ENCODE measurements at places on chromosomes 16 and 17.

DNA sequence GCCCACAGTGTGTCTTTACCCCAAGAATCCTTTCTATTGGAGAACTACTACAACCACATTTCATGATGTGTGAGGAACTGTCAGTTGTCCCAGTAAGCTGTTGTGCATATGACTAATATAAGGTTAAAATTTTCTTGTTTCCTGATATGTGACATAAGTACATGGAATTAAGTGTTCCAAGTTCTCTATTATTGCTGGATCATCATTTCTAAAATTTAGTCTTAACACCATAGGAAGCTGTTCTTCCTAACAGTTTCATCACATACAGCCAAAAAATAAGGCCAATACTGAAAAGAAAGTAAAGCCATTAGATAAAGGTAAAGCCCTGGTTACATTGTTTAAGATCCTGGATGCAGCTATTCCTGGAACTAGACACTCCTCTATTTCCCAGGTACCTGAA, 620.9 kb upstream of the CDH8 start:
- no peak overlapping the region for H3K27ac ChIP-seq
- no peaks in the 10 kb centered on the region for H3K27me3 ChIP-seq
- no peaks in the 10 kb centered on the region for H3K36me3 ChIP-seq
- H3K4me3 ChIP-seq = no peak overlapping the region
- no peak for DNase-seq

DNA sequence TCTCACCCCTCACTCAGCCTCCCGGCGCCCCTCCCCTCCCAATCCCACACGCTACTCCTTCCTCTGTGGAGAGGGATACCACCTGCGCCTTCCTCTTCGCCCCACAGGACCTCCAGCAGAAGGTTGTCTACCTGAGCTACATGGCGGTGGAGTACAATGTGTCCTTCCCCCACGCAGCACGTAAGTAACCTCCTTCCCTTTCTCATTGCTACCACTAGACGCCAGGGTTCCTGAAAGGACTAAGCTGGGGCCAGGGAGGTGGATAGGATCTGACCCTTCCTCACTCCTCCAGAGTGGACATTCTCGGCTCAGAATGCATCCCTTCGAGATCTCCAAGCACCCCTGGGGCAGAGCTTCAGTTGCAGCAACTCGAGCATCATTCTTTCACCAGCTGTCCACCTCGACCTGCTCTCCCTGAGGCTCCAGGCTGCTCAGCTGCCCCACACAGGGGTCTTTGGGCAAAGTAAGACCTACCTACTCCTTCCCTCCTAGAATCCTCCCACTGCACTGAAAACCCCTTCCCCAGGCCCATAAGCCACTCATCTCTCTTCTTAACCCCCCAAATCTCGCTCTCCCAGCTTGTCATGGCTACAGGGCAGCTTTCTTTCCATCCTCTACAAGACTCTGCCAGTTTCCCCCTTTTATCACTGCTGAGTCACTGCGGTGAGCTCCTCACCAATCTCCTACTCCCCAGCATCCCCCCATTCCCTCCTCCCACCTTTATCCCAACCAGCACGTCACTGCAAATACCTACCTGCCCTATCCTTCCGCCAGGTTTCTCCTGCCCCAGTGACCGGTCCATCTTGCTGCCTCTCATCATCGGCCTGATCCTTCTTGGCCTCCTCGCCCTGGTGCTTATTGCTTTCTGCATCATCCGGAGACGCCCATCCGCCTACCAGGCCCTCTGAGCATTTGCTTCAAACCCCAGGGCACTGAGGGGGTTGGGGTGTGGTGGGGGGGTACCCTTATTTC, 1.5 kb downstream of the CD68 start:
- H3K36me3 ChIP-seq = peaks cover 45% of the 10 kb centered on the region
- no peak for DNase-seq
- no peaks in the 10 kb centered on the region for H3K27me3 ChIP-seq
- H3K27ac ChIP-seq = no peak overlapping the region
- peaks cover 26% of the 10 kb centered on the region for H3K4me1 ChIP-seq
- no peak overlapping the region for H3K4me3 ChIP-seq

DNA sequence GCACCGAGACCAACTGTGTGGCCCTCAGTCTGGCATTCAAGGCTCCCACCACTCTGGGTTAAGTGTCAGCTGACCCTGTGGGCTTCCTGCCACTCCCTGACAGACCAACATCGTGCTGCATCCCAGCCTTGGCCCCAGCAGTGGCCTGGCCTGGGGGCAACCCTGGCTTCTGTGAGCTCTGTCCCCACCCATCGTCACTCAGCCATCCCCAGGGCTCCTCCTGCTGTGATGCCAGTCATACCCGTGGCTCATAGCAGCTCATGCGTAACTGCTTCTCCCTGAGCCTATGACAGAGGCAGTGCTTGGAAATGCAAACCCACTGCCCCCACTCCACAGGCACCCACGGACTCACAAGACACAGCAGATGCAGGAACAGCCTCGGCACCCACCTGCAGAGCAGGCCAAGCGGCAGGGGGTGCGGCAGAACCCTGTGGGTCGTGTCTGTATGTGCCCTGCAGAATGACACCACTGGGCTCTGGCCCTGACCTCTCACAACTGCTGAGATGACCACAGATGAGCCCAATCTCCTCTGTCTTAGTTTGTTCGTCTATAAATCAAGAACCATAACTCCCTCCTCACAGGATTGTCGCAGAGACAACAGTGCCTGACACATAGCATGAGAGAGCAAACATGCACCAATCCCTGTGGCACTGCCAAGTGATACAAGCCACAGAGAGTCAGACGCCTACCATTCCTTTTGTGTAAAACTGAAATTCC, 26.6 kb downstream of the PIEZO1 start:
- H3K27me3 ChIP-seq = no peaks in the 10 kb centered on the region
- no peak for DNase-seq
- H3K27ac ChIP-seq = no peak overlapping the region

GRCh38 chr17:21007646-21008045, 35.2 kb downstream of the USP22 start:
- no peak overlapping the region for H3K27ac ChIP-seq
- no peak for DNase-seq
- H3K36me3 ChIP-seq = peaks cover 89% of the 10 kb centered on the region
- peaks cover 3% of the 10 kb centered on the region for H3K4me1 ChIP-seq
- no peaks in the 10 kb centered on the region for H3K27me3 ChIP-seq

DNA sequence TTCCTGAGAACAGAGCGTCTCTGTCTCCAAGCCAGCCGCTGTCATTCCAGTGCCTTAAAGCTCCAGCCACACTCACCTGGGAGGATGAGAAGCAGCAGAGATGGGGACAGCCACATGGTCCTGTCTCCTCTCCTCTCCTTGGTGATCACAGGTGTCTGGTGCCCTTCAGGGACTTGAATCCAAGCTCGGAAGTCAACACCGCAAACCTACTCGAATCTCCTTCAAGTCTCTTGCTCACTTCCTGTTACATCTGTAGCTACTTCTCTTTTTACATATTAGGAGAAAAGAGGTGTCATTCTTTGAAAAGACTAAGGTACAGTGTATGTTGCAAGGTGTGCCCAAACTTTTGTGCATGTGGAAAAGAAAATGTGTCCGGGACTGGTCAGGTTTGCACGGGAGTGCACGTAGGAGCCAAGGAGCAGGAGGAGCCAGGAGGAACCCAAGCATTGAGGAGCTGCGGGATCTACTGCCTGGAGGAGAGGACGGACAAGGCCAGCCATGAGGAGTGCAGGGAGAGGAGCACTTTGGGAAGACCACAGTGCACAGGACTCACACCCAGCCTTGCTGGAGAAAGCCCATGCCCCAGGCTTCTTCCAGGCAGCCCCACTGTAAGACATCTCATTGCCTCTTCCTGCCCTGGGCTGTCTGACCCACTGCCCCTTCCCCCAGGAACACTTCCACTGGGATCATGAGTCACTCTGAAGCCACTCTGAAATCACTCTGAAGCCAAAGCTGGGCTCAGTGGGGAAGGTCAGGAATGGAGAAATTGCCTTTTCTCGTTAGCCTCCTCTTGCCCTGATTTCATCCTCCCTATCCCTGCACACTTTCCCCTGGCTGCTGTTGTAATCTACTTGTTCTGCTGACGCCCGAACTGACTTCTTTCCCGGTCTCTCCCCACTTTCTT, at the start of gene CD300LD:
Gene CD300LD, minus strand, starts transcription at position 197 of the 904 bp plus-strand sequence. Its CDS starts 81 bp downstream, at position 116.
- no peak within 1 kb of the TSS for H3K4me3 ChIP-seq
- no peak within 1 kb of the TSS for H3K27ac ChIP-seq
- peaks cover 3% of the 10 kb centered on the region for H3K4me1 ChIP-seq
- peaks cover 57% of the 10 kb centered on the region for H3K27me3 ChIP-seq

DNA sequence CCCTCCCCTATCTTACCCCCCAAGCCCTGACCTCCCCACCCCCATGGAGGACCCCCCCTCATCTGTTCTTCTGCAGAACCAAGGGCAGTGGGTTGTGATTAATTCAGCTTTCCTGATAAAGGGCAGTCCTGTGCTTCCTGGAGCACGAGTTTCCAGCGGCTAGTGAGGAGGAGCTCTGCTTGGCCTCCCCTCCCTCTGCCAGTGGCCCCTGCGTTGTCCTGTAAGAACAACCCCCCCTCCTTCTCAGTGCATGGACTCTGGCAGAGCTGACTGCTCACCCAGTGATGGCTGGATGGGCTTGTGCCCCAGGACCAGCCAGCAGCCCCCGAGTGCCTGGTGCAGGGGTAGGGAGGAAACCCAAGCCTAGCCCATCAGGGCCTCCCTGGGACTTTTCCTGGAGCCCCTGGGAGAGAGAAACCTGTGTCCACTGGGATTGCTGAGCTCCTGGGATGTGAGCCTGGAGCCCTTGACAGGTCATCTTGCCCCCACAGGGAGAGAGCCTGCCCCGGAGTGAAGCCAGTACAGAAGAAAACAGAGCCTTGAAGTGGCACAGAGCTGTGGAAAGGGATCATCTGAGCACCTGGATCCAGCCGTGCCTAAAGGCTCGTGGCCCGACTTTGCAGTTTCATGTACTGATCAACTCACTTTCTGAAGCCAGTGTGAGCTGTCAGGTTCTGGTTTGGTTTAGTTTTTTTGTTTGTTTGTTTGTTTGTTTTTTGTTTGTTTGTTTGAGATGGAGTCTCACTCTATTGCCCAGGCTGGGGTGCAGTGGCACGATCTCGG, 26.5 kb downstream of the MMP15 start:
- H3K4me3 ChIP-seq = no peak overlapping the region
- no peak for DNase-seq
- no peak overlapping the region for H3K27ac ChIP-seq
- no peaks in the 10 kb centered on the region for H3K36me3 ChIP-seq

DNA sequence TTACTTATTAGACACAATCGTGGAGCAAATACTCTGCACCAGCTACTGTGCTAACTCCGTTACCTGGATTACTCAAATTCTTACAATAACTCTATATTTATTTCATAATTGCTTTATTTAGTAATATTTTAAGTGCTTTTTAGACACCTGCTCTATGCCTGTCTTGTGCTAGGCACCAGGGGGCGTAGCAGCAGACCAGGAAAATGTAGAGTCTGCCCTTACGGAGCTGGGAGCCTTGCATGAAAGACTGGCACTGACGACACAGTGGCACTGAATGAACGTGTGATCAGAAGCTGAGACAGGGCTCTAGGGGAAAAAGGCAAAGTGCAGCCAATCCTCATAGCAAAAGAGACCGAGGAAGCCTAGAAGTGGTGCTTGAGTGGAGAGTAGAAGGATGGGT, 486.5 kb downstream of the CDH13 start:
- H3K36me3 ChIP-seq = no peaks in the 10 kb centered on the region
- no peak overlapping the region for H3K27ac ChIP-seq
- no peaks in the 10 kb centered on the region for H3K4me1 ChIP-seq
- H3K27me3 ChIP-seq = no peaks in the 10 kb centered on the region

GRCh38 chr16:51550800-51551347, 399.8 kb upstream of the SALL1 start:
- H3K4me1 ChIP-seq = no peaks in the 10 kb centered on the region
- no peaks in the 10 kb centered on the region for H3K27me3 ChIP-seq
- no peaks in the 10 kb centered on the region for H3K36me3 ChIP-seq
- no peak for DNase-seq

- no peaks in the 10 kb centered on the region for H3K36me3 ChIP-seq
- no peak for DNase-seq
- H3K4me1 ChIP-seq = peaks cover 16% of the 10 kb centered on the region
- H3K27me3 ChIP-seq = peaks cover 79% of the 10 kb centered on the region
Observed at GRCh38 chr17:73639322-73639721, 4.9 kb downstream of the SDK2 start.

DNA sequence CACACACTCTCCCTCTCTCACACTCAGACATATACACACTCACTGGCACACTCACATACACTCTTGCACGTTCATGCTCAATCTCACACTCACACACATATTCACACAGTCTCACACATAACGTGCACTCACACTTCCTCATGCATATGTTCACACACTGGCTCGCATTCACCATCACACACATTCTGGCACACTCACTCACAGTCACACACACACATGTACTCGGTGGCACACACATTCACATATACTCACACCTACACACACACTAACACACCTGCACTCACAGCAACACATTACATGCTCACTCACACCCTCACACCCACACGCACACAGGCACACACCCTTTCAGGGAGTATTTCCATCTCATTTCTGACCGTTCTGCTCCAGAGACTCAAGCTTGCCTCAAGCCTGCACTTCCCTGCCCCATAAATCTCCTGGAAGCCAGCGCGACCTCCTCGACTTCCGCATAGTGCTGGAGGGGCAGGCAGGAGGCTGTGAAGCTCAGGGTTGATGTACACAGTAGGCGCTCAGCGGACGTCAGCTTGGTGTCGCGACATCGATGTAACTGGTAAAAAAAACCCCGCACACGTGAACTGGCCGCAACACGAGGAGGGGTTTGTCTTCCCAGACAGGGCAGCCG, 66.7 kb upstream of the FOXF1 start:
- no peak for DNase-seq
- no peaks in the 10 kb centered on the region for H3K4me1 ChIP-seq
- no peak overlapping the region for H3K27ac ChIP-seq
- H3K27me3 ChIP-seq = peaks cover 70% of the 10 kb centered on the region
- no peak overlapping the region for H3K4me3 ChIP-seq

DNA sequence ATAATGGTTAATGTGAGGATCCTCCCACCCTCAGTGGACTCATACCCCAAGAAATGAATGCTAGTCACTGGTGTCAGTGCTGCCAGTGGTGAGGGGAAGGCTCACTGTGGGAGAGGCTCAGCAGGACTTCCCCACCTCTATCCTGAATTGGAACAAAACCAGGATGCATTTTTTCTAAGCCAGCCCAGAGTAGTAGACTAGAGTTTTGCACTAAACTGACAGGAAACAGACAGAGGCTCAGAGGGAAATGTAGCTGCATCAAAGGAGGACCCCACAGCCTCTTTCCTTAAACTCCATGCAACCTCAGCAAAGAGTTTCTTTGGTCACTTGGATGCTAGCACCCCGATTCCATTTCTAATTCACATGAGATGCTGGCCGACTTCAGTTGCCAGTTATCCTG, 10.7 kb upstream of the SKAP1 start:
- H3K27me3 ChIP-seq = peaks cover 5% of the 10 kb centered on the region
- DNase-seq = no peak
- no peaks in the 10 kb centered on the region for H3K36me3 ChIP-seq
- H3K27ac ChIP-seq = no peak overlapping the region

All from mesenchymal stem cell (in vitro differentiated cells and primary cell).